ENCODE measurements at places on chromosomes 16 and 17.

GRCh38 chr17:82088838-82089722, 9.0 kb downstream of the FASN start:
- H3K27me3 ChIP-seq, result no peaks in the 10 kb centered on the region
- no peak overlapping the region for H3K4me3 ChIP-seq
- no peaks in the 10 kb centered on the region for H3K36me3 ChIP-seq
- H3K4me1 ChIP-seq, result no peaks in the 10 kb centered on the region
- no peak overlapping the region for H3K27ac ChIP-seq

DNA sequence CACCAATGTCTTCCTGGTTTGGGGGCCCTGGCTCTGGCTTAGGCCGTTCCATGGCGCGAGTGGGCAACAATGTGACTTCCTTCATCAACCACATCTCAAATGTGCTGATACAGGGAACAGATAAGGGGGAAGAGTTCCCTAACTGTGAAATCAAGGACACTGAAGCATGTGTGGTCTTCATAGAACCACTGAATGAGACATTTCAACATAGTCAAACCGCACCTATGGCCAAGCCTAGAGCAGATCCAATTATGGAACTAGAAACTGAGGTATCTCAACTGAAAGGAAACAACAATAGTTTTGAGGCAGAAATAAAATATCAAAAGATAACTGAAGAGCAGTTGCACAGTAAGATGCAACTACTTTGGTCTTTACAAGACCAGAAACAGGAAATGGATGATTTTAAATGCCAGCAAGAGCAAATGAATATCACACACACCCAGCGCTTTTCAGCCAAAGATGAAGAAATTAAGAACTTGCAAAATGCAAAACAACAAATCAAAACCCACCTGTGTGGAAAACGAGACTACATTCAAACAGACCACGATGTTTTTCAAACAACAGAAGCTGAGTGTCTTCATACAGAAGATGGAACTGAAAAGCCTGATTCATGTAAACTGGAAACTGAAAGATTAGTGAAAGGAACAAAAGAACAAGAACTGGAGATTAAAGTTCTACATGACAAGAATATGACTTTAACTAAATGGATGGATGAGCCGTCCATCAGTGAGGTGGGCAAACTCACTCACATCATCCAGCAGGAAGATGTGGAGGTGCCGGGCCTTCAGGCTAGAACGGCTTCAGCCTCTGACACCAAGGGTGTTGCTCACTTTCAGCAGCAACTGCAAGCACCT, 18.1 kb upstream of the LCMT1 start:
- no peaks in the 10 kb centered on the region for H3K4me1 ChIP-seq
- no peaks in the 10 kb centered on the region for H3K36me3 ChIP-seq
- no peaks in the 10 kb centered on the region for H3K27me3 ChIP-seq
- no peak for DNase-seq
- H3K4me3 ChIP-seq, result no peak overlapping the region

DNA sequence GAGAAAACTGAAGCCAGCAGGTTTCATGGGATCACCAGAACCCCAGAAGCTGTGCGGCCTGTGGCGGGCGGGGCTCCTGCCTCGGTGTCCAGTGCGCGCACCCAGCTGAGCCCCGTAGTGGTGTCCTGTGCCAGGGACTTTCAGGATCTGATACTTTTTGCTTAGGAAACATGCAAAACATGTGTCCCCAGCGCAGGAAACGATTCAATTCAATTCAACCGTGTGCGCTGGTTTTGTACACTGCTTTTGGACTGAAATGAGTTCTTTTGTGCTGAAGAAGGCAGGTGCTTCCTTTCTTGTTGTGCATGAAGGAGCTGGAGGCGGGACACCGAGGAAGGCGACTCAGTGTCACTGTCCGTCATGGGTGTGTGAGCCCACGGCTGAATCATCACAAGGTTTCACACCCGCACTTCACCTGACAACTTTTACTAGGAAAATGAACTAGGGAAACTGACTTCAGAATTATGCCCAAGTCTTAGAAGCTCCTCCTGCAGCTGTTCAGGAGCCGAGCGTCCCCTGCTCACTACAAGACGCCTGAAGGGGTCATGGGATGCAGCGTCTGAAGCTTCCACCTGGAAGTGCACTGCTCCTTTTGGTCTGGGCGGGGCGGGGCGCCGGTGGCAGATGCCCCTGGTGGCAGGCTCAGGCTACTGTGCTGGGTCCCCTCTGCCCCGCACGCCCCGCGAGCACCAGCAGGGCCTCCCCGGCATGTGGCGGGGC, 31.4 kb upstream of the ZNF750 start:
- no peaks in the 10 kb centered on the region for H3K36me3 ChIP-seq
- no peak for DNase-seq
- no peaks in the 10 kb centered on the region for H3K27me3 ChIP-seq

DNA sequence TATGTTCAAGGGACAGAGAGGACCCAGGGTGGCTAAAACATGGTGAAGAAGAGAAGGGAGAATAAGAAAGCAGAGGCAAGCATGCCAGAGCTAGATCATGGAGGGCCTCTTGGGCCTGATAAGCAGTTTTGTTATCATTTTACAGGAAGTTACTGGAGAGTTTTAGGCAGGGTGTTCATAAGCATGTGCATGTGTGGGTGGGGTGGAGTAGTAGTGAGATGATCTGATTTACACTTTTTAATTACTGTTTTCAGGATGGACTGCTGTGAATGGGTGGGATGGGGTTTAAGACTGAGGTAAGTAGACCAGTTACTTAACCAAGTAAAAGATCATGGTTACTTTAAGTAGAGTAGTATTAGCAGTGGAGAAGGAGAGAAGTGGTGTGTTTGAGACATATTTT, 173.6 kb downstream of the PHKB start:
- H3K4me3 ChIP-seq, result no peak overlapping the region
- no peaks in the 10 kb centered on the region for H3K4me1 ChIP-seq
- H3K27ac ChIP-seq, result no peak overlapping the region
- no peaks in the 10 kb centered on the region for H3K27me3 ChIP-seq

- no peaks in the 10 kb centered on the region for H3K36me3 ChIP-seq
- DNase-seq, result peak; percentile 50
- H3K4me1 ChIP-seq, result peaks cover 1% of the 10 kb centered on the region
- no peak overlapping the region for H3K27ac ChIP-seq
These were observed 27.1 kb upstream of the IL21R start for GRCh38 chr16:27374804-27375425.

- H3K4me1 ChIP-seq, result peaks cover 14% of the 10 kb centered on the region
- no peaks in the 10 kb centered on the region for H3K36me3 ChIP-seq
- no peak overlapping the region for H3K4me3 ChIP-seq
- no peak overlapping the region for H3K27ac ChIP-seq
These were observed 577 bp upstream of the TRIM72 start for GRCh38 chr16:31213342-31213741.

- no peak for DNase-seq
- H3K36me3 ChIP-seq, result no peaks in the 10 kb centered on the region
- H3K27ac ChIP-seq, result no peak overlapping the region
These were observed 461.2 kb upstream of the CDH5 start for GRCh38 chr16:65905331-65905730.

DNA sequence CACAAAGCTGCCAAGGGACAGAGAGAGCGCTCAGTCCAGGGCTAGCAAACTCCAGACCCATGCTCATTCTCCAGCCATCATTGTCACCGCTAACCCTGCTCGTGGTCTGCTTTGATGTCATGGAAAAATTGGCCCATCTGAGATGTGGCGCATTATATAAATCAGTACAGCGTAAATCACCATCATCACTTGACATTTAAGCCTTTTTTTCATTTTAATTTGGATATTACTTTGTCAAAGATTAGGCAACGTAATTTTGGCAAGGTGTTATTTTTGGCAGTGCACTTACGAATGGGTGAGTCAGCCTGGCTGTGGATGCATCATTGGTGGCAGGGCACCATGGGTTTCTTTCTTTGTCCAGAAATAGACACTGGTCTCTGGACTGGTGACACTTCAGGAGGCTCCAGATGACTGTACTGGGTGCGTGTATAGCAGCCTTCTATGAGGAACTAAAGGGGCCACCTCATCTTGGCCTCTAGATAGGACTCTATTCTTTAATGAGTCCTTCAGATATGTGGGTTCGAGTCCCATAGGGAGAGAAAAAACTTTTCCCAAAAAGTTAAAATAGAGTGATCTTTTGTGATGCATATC, 166.3 kb downstream of the MSI2 start:
- H3K4me3 ChIP-seq, result no peak overlapping the region
- H3K27me3 ChIP-seq, result no peaks in the 10 kb centered on the region
- no peak overlapping the region for H3K27ac ChIP-seq
- DNase-seq, result no peak

DNA sequence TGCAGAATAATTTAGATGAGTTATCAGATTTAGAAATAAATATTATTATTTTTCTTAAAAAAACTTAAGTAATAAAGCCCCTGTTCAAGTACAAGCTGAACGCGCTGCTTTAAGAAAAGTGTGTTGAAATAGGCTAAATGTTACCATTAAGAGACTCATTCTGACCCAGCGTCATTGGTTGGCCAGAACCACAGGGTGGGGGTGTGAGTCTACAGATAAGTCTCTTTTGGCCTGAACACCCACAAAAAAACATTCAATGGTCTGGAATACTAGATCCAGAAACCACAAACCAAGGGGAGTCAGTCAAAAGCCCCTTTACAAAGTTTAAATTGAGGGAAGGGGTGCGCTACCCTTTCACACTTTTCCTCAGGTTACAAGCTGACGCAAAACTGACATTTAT, 776.1 kb downstream of the KCNJ2 start:
- no peaks in the 10 kb centered on the region for H3K27me3 ChIP-seq
- H3K36me3 ChIP-seq, result no peaks in the 10 kb centered on the region
- no peaks in the 10 kb centered on the region for H3K4me1 ChIP-seq
- H3K4me3 ChIP-seq, result no peak overlapping the region
- DNase-seq, result no peak

DNA sequence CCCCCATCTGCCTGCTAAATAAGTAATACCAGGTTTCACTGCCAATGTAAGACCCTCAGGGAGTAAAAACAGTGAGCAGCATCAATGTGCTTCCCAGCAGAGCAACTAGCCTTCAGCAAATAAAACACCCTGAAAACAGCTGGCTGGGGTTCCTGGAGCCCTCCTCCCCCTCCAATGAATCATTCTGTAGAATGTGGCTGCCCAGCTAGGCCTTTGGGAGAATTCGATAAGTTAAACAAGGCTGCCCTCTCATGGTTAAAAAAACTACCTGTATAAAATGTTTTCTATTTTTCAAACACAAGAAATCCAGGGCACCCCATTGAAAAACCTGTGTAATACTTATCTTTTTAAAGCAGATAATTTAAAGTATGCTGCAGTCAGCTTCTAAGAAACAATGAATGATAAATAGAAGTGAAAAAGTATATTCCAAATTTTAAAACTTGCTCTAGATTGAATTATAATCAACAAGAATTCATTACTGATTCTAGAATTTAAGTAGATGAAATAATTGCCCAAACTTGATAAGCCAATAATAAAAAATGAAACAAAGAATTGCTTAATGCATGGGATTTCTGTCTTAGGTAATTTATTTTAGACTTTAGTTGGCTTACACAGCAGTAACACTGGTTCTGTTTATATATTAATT, 9.4 kb upstream of the TOM1L1 start:
- no peaks in the 10 kb centered on the region for H3K36me3 ChIP-seq
- no peaks in the 10 kb centered on the region for H3K27me3 ChIP-seq
- DNase-seq, result no peak

- H3K27me3 ChIP-seq, result no peaks in the 10 kb centered on the region
- peak overlapping the region; percentile 83 for H3K27ac ChIP-seq
- peak; percentile 77 for DNase-seq
- H3K4me3 ChIP-seq, result peak overlapping the region; percentile 93
- peaks cover 3% of the 10 kb centered on the region for H3K4me1 ChIP-seq
- H3K36me3 ChIP-seq, result no peaks in the 10 kb centered on the region
These were observed 596 bp downstream of the UNKL start for GRCh38 chr16:1413684-1414531.

DNA sequence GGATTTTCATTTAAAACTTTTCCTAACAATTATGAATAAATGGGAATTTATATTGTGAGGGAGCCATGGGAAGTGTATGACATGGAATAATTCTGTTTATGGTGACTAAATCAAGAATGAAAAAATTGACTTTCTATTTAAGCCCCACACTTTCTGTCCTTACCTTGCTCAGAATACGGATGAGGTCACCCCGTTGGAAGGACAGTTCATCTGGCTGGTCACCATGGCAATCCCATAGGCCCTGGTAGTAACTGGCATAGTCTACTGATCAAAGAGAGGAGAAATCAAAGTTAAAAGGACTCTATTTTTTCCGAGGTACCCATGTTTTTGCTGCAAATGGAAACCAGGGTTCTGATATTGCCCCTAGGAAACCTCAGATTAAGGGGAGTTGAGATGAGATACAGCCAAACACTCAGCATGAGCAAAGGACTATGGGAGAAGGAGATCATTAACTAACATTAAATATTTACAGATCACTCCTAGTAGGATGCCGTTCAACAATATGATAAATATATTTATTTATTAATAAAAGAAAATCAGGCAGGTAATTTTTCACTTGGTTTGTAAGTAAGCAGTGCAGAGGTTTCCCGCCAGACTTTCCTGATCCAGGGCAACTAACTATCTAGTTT, 54.9 kb downstream of the SNX11 start:
- no peak for DNase-seq
- no peak overlapping the region for H3K27ac ChIP-seq
- H3K4me3 ChIP-seq, result no peak overlapping the region
- no peaks in the 10 kb centered on the region for H3K36me3 ChIP-seq
- no peaks in the 10 kb centered on the region for H3K27me3 ChIP-seq
- H3K4me1 ChIP-seq, result no peaks in the 10 kb centered on the region

DNA sequence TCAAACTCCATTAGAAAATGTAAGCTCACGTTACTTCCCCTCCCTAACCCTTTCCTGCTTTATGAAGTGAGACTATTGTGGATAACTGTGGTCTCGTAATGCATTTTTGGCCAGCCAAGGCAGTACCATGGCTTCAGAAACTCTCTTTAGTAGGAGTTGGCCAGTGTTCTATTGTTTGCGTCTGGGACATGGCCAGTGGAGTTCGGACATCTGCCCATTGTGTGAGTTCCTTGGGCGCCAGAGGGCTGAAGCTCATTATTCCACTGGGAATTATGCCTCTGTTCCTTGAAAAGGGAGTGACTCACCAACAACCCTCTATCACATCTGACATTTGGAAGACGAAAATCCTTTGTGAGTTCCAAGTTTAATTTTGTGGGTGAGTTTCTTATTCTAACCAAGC, 319.5 kb upstream of the SOX9 start:
- H3K36me3 ChIP-seq, result no peaks in the 10 kb centered on the region
- no peaks in the 10 kb centered on the region for H3K4me1 ChIP-seq
- H3K27me3 ChIP-seq, result no peaks in the 10 kb centered on the region
- H3K4me3 ChIP-seq, result no peak overlapping the region

DNA sequence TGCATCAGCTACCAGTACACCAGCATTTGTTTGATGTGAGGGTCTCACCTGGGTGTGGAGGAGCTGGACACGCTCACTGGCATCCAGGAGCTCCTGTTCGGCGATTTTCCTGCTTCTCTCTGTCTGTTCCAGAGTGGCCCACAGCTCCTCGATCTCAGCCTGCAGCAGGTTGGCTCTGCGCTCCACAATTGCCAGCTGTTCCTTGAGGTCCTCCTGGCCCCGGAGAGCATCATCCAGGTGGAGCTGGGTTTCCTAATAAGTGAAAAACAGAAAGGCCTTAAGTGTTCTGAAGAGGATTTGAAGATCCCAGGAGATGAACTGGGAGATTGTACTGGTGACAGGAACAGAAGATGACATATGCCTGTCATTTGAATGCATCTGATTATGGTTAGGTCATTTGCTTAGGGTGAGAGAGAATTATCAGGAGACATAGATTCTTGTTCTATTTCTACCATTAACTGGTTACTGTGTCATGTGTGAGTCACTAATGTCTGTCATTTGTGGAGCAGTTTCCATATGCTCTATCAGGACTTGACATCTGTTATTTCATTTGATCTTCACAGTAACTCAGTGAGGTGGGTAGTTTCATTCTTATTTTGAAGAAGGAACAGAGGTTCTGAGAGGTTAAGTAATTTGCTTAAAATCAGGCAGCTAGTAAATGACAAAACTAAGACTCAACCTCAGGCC, 21.5 kb upstream of the MYH13 start:
- no peak overlapping the region for H3K4me3 ChIP-seq
- H3K27ac ChIP-seq, result no peak overlapping the region
- no peaks in the 10 kb centered on the region for H3K36me3 ChIP-seq
- no peaks in the 10 kb centered on the region for H3K4me1 ChIP-seq
